CD4-positive, alpha-beta memory T cell (primary cell): ENCODE measurements at places on chromosomes 6 and 20. TPM values are rescaled to one million over a fixed set of nuclear protein-coding genes. Genes with fewer than 3 reads are reported as not detected.

TFAP2B gene
- not detected for total RNA-seq

SMOC2 gene
- total RNA-seq: not detected

GRCh38 chr6:107968081-107968480 is 10.1 kb upstream of the SEC63 start:
- no peaks in the 10 kb centered on the region for H3K36me3 ChIP-seq
- DNase-seq: no peak
- no peak overlapping the region for H3K4me3 ChIP-seq
- no peaks in the 10 kb centered on the region for H3K27me3 ChIP-seq

GRCh38 chr6:73471686-73472290 is 10.3 kb downstream of the MTO1 start:
- H3K27me3 ChIP-seq: no peaks in the 10 kb centered on the region
- no peak overlapping the region for H3K4me3 ChIP-seq
- H3K4me1 ChIP-seq: peaks cover 12% of the 10 kb centered on the region
- no peak for DNase-seq
- peaks cover 43% of the 10 kb centered on the region for H3K36me3 ChIP-seq
- H3K27ac ChIP-seq: no peak overlapping the region
